ENCODE measurements at places on chromosomes 5 and 9. TPM values are rescaled to one million over a fixed set of nuclear protein-coding genes. Genes with fewer than 3 reads are reported as not detected.

IRX4 gene
- total RNA-seq = not detected

CDO1 gene
- total RNA-seq = 0.34 TPM

TMEM252 gene
- total RNA-seq = not detected

DAP gene
- 39.0 TPM for total RNA-seq

ELL2 gene
- 127 TPM for total RNA-seq

NTNG2 gene
- 1.4 TPM for total RNA-seq

ORM2 gene
- total RNA-seq = not detected

C9orf152 gene
- total RNA-seq = not detected

PTGR1 gene
- total RNA-seq = 4.7 TPM

GLDC gene
- 7.1 TPM for total RNA-seq

PCDHB2 gene
- total RNA-seq = 0.17 TPM

Measured in activated CD4-positive, alpha-beta memory T cell treated with anti-CD3 and anti-CD28 coated beads for 36 hours (primary cell).